ENCODE measurements at places on chromosomes 5 and 9.

DNA sequence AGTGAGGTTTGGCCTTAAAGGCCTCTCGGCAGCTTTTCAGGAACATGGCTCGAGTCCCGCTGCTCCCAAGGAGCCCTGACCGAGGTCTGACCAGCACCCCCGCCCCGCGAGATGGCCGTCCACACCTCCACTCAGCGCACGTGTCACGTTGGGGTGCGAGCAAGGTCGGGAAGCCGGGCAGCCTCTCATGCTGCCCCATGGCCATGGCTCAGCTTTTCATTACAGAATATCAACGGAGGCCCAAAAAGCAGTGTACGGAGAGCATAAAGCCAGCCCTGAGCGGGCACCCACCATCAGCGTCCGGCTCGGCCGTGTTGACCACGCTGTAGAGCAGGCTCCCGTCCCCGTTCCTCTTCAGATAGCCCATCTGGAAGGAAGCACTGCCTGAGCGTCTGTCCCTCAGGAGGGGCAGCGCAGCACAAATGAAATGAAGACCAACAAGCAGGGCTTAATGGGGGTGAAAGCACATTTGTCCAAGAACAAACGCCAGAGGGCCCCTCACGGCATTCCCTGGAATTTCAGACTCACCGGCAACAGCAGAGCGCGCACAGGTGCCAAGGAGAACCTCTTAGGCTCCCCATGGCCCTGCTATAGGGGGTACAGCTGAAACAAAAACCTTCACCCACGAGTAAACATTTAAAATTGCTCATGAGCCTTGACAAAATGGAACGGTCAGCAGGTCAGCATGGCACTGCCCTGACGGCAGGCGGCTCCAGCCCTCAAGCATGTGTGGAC, 11.6 kb downstream of the BRD9 start:
- no peak for DNase-seq
- peaks cover 24% of the 10 kb centered on the region for H3K4me1 ChIP-seq

DNA sequence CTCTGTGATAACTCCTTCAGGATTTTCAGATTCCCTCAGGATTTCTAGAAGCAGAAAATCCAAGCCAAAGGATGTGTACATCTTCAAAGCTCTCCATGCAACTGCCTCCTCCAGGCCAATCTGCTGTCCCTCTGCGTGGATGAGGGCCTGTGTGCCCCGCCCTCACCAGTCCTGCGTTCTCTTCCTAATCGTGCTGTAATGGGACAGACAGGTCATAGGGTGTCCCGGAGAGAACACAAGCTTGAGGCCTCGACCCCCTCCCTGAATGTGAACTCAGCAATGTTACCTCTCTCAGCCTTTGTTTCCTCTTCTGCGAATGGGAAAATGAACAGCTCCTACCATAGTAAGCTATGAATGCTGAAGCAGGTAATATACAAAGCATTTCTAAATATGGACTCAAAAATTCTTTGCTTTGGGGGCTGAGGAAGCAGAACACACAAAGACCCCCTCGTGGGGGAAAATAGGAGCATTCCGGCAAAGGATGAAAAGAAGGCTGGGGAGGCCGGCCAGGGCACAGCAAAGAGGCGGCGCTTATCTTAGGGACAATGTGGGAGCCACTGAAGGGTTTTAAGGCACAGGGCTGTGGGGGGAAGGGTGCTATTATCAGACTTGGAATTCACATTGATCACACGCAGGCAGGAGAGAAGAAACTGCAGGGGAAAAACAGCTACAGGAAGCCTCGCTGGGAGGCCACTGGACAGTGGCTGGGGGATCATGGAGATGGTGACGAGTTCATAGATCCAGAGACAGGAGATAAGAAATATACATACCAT, 57.2 kb upstream of the FBXW11 start:
- H3K4me3 ChIP-seq, result peak overlapping the region; percentile 40
- no peak for DNase-seq
- H3K4me1 ChIP-seq, result peaks cover 66% of the 10 kb centered on the region
- peaks cover 48% of the 10 kb centered on the region for H3K36me3 ChIP-seq

DNA sequence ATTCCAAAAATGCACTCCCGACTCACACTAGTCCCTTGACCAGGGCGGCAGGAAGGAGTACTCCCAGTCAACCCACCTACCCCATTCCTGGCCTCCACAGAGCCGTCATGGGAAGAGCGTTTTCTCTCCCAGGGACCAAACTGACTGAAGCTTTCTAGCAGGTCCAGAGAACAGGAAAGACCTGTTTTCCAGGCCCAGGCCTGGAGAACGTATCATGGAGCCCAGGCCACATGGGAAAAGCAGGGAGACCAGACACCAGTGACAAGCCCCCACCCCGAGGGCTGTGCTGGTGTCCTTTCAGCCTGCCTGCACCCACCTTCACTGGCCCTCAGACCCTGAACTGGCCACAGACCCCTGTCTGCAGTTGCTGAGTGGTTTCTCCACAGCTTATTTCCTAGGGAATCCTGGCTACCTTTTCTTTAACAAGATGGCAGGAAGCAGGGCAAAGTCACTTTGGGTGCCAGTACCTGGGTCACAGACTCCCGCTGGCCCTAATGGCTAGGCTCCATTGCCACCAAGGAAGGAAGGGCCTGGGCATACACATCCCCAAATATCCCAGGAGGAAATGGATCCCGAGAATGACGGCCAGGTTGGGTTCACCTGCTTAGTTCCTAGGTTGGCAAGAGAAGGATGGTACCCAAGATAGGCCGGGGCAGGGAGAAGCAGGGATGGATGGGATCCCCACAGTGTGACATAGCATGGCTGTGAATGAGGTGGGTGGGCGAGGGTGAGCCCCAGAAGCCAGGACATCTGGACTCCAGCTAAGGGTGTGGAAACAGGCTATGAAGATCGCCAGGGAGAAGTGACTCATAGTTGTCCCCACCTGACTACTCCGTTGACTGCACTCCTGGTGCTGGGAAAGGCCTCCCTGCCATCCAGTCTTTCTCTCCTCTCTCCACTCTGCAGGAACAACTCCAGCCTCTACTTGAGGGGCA, 12.2 kb downstream of the CCNI2 start:
- peaks cover 8% of the 10 kb centered on the region for H3K4me1 ChIP-seq
- DNase-seq, result no peak
- H3K27ac ChIP-seq, result no peak overlapping the region

DNA sequence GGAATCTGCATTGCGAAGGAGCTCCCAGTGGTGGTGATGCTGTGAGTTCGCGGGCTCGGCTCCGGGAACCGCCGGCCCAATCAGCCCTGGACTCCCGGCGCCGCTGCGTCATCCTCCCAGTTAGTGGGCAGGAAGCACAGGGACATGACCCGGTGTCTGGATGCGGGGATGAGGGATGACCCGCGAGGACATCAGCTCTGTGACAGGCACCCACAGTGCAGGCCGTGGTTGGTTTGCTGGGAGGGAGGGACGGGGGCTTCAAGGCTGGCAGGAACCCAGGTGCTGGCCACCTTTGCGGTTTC, 996 bp downstream of the NXNL2 start:
- H3K36me3 ChIP-seq, result no peaks in the 10 kb centered on the region
- H3K4me3 ChIP-seq, result peak overlapping the region; percentile 52
- H3K27me3 ChIP-seq, result peaks cover 40% of the 10 kb centered on the region

DNA sequence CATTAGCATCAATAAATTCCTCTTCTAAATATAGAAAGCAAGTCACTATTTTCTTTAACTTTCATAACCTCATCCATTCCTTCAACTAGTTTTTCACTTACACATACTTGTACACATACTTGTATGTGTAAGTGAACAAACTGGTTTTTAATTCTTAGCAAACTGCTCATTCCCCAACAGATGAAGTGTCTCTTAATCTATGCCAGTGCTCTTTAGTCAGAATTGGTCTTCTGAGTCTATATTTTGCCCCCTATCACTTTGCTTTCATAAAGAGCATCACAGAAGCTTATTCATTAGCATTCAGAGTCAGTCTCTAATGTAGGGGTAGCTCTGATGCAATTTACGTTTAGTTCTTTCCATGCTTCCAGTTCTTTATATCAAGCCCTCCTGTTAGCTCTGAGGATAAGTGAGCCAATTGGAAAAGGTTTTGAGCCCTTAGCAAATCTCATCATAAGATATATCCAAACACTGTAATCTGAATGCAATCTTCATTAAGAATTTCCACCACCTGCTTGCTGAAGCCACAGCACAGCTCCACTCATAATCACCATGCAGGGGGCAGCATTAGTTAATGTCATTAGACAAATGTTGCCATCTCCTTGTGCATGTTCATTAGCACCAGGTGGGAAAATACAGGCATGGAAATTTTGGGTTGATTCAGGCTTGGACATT, 178.5 kb upstream of the SLC24A2 start:
- no peak overlapping the region for H3K27ac ChIP-seq
- H3K36me3 ChIP-seq, result no peaks in the 10 kb centered on the region
- H3K27me3 ChIP-seq, result no peaks in the 10 kb centered on the region
- H3K4me3 ChIP-seq, result no peak overlapping the region

GRCh38 chr5:154136141-154136540, 54.4 kb upstream of the GALNT10 start:
- H3K4me1 ChIP-seq, result no peaks in the 10 kb centered on the region
- no peak overlapping the region for H3K4me3 ChIP-seq
- H3K27me3 ChIP-seq, result no peaks in the 10 kb centered on the region
- no peaks in the 10 kb centered on the region for H3K36me3 ChIP-seq
- no peak overlapping the region for H3K27ac ChIP-seq

DNA sequence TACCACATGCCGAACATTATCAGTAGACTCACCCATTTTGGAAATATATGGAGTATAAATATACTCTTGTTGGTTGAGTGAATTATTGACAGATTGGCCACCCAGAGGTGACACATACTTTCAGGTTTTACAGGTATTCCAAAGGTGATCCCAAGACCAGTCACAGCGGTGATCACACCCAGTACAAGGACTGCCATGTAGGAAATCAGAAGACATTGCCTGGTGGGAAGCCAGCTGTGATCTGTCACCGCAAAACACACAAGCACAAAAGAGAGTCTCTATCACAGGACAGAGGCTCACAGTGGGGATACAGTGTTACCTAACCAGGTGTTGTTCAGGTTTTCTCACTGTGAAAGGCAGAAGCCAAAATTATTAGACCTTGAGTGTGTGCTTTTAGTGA, 15.8 kb downstream of the BTF3 start:
- H3K4me1 ChIP-seq, result no peaks in the 10 kb centered on the region
- no peaks in the 10 kb centered on the region for H3K36me3 ChIP-seq
- H3K27me3 ChIP-seq, result peaks cover 1% of the 10 kb centered on the region
- no peak for DNase-seq

DNA sequence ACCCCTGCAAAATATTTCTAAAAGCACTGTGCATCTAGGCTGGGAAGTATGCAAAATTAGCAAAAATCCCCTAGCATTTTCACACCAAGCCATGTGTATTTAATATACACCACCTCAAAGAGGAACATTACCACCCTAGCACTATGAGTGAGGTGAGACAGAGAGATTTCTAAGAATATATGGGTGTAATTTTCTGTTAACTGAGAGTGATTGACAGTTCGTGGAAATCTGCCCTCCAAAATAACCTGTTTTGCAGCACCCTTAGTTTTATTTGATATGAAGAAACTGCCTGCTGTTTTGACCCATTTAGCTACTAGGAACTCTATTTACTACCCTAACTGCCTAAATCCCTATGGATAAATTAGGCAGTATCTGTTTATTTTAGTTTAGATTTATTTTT, 64.2 kb upstream of the CDKN2B start:
- H3K4me3 ChIP-seq, result peak overlapping the region; percentile 3
- H3K27ac ChIP-seq, result peak overlapping the region; percentile 77
- no peaks in the 10 kb centered on the region for H3K27me3 ChIP-seq
- DNase-seq, result no peak

DNA sequence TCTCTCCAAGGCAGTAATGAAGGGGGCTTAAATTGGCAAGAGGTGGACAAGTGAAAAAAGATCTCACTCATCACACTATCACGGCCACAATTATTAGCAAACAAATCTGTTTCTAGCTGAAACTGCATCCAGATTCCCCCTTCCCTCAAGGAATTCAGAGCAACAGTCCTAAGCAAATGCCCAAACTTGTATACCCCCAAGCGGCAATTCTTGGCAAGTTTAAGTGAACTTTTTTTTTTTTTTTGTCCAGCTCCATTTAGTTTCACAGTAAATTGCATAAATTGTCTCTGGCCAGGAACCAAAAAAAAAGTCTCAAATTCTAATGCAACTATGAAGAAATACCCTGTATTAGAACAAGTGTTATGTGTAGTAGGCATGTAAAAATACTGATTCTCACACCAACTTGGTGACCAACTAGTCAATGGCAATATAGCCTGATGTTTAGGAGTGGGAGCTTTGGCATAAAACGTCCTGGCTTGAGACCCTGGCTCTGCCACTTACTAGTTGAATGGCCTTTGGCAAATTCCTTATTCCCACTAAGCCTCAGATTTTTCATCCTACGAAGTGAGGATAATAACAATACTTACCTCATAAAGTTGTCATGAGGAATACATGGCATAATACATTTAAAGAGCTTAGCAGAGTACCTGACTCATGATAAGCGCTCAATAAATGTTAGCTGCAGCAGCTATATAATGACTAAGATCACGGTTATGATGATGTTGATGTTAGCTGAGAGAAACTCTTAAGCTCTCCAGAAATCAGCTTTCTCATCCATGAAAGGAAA, 193.2 kb downstream of the ADAMTSL1 start:
- no peaks in the 10 kb centered on the region for H3K4me1 ChIP-seq
- DNase-seq, result no peak
- peaks cover 5% of the 10 kb centered on the region for H3K27me3 ChIP-seq
- H3K36me3 ChIP-seq, result no peaks in the 10 kb centered on the region
- H3K27ac ChIP-seq, result no peak overlapping the region

DNA sequence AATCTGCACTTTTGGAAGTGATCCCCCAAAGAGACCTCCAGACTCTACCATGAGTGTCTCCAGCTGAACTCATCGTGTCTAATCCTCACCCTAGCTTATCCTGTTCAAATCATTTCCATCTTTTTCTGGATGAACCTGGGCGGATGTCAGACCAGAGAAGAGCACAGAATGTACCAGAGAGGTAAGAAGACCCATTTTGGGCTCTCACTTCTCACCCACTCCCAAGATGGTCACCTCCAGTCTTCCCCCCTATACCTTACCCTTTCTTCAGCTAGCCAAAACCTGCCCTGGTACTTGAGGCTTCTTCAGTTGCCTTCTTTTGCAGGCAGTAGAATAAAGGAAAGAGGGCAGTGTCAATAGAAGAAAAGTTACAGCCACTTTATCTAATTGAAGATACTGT, 27.9 kb upstream of the ANXA2R start:
- H3K4me3 ChIP-seq, result peak overlapping the region; percentile 98
- peak overlapping the region; percentile 99 for H3K27ac ChIP-seq
- H3K4me1 ChIP-seq, result peaks cover 60% of the 10 kb centered on the region

GRCh38 chr9:35341021-35341420, 148.9 kb upstream of the RUSC2 start:
- H3K4me3 ChIP-seq, result no peak overlapping the region
- H3K27ac ChIP-seq, result no peak overlapping the region
- DNase-seq, result no peak
- peaks cover 4% of the 10 kb centered on the region for H3K4me1 ChIP-seq
- peaks cover 6% of the 10 kb centered on the region for H3K27me3 ChIP-seq

GRCh38 chr9:27536168-27536567, 6.6 kb upstream of the MOB3B start:
- no peak overlapping the region for H3K27ac ChIP-seq
- H3K36me3 ChIP-seq, result peaks cover 23% of the 10 kb centered on the region
- no peaks in the 10 kb centered on the region for H3K27me3 ChIP-seq
- H3K4me3 ChIP-seq, result no peak overlapping the region
- DNase-seq, result no peak
- no peaks in the 10 kb centered on the region for H3K4me1 ChIP-seq

GRCh38 chr5:57696825-57697570, 214.4 kb upstream of the ACTBL2 start:
- no peak for DNase-seq
- H3K27ac ChIP-seq, result no peak overlapping the region
- no peaks in the 10 kb centered on the region for H3K4me1 ChIP-seq
- no peaks in the 10 kb centered on the region for H3K36me3 ChIP-seq
- H3K27me3 ChIP-seq, result peaks cover under 1% of the 10 kb centered on the region
- H3K4me3 ChIP-seq, result no peak overlapping the region

GRCh38 chr5:24535646-24536045, 109.1 kb downstream of the CDH10 start:
- no peaks in the 10 kb centered on the region for H3K27me3 ChIP-seq
- H3K36me3 ChIP-seq, result no peaks in the 10 kb centered on the region
- H3K4me1 ChIP-seq, result no peaks in the 10 kb centered on the region
- no peak for DNase-seq
- no peak overlapping the region for H3K27ac ChIP-seq
- no peak overlapping the region for H3K4me3 ChIP-seq
